ENCODE measurements at places on chromosomes 16 and 17. TPM values are rescaled to one million over a fixed set of nuclear protein-coding genes. Genes with fewer than 3 reads are reported as not detected.

Gene SEPTIN12
- 1.1 TPM for total RNA-seq

Gene SLC13A2
- 17.1 TPM for total RNA-seq

Gene KRT12
- total RNA-seq = 6.0 TPM

Gene TBC1D3E
- total RNA-seq = not detected

Gene MED9
- 20.3 TPM for total RNA-seq

Gene NPIPA8
- not detected for total RNA-seq

Gene PARD6A
- total RNA-seq = 3.7 TPM

Gene LONP2
- total RNA-seq = 68.4 TPM

Gene SCNN1B
- 164 TPM for total RNA-seq

Gene ADGRG3
- 0.84 TPM for total RNA-seq

Gene COQ7
- 34.1 TPM for total RNA-seq

Gene KRTAP2-2
- total RNA-seq = not detected

Gene FBXO39
- total RNA-seq = not detected

Gene TMED6
- 18.1 TPM for total RNA-seq

Gene SHCBP1
- total RNA-seq = 2.3 TPM

Gene CCL7
- not detected for total RNA-seq

Gene ZNF750
- total RNA-seq = not detected

Gene DNASE1L2
- 1.9 TPM for total RNA-seq

Gene GALR2
- not detected for total RNA-seq

Gene DNAI2
- total RNA-seq = not detected

Gene RNF222
- total RNA-seq = not detected

Gene CD300E
- 0.47 TPM for total RNA-seq

Gene SLC12A3
- total RNA-seq = not detected

Gene ODAD4
- total RNA-seq = 0.34 TPM

Gene MRM1
- 8.2 TPM for total RNA-seq

Gene CHRNE
- total RNA-seq = not detected

Gene SLC38A8
- not detected for total RNA-seq
